ENCODE measurements at places on chromosomes 5 and 9.
A peak's percentile ranks its signal among the peaks of the same experiment; 100 is the strongest.

DNA sequence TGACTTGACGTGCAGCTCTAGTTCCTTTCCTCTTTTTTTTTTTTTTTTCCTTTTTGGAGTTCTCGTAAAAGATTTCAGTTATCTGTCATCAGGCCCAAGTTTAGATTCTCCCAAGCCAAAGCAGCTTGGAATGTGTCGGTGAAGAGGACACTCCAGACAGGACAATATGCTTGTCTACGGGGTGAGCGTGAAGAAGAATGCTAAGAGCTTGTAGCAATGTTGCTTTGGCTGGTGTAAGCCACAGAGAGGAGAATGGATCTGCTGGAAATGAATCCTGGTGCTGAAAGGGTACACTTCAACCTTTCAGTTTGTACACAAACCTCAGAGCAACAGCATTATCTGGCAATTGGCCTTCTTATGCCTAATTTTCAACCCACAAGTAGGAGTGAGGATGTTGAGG, 92.4 kb downstream of the ISL1 start:
- DNase-seq: no peak

- DNase-seq: no peak
Observed at GRCh38 chr5:110064603-110065268, 375.0 kb downstream of the MAN2A1 start.

GRCh38 chr5:40679913-40680681, at the start of gene PTGER4:
Gene PTGER4, plus strand, starts transcription at chr5:40679915. Its CDS starts 1,079 bp downstream, at chr5:40680994.
- peak; percentile 53 for DNase-seq

- peak; percentile 50 for DNase-seq
Observed at GRCh38 chr9:98255061-98255577, 330 bp downstream of the TBC1D2 start.

- DNase-seq: no peak
Observed at GRCh38 chr5:144798595-144798994, 627.9 kb downstream of the KCTD16 start.

DNA sequence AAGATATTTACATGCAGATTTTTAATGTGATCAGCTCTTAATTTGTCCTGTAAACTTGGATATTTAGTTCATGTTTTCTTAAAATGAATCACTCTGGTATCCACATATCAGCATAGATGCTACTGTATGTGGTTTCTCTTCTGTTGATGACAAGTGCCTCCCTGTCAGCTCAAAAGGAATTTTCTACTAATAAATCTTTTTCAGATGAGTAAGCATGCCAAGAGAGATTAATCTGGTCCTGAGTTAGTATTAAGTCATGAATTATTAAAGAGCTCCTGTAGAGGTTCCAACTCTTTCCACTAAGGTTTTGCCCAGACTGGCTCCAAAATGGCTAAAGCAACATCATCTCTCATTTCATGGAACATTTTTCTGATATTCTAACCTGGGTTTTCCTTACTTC, 129.2 kb downstream of the GOLPH3 start:
- no peak for DNase-seq

DNA sequence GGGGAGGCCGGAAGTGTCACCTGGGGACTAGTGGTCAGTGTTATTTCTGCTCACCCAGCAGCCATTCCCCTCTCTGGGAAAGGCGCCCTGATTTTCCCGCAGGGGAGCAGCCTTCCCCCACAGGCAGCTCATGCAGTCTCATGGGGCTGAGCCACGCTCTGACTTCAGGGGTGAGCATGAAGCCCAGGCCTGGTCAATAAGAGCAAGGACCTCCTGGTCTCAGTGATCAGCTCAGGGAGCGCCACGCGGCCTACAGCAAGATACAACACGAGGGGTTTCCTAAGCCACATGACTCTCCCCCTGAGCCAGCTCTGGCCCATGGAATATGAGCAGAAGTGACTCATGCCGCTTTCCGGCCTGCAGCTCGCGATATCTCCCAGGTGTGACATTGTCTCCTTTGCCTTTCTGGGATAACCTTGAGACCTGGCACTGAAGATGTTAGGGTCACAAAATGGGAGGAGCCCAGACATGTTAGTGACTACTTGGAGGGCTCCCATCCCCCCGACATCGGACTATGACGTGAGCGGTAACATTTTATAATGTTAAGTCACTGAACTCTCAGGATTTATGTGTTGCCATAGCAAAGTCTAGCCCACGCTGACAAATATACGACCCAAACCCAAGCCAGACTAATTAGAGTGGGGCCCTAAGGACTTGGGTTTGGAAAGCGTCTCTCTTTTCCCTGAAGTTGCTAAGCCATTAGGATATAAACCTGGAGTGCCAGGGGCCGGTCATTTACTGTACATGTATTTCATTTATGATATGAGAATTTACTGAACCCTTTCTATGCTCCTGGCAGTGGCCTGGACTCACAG, 46.5 kb upstream of the GFPT2 start:
- no peak for DNase-seq

- no peak for DNase-seq
Observed at GRCh38 chr9:128419061-128419925, 1.4 kb upstream of the CERCAM start.

- peak; percentile 67 for DNase-seq
Observed at GRCh38 chr9:92715488-92716231, 45.7 kb upstream of the IPPK start.

DNA sequence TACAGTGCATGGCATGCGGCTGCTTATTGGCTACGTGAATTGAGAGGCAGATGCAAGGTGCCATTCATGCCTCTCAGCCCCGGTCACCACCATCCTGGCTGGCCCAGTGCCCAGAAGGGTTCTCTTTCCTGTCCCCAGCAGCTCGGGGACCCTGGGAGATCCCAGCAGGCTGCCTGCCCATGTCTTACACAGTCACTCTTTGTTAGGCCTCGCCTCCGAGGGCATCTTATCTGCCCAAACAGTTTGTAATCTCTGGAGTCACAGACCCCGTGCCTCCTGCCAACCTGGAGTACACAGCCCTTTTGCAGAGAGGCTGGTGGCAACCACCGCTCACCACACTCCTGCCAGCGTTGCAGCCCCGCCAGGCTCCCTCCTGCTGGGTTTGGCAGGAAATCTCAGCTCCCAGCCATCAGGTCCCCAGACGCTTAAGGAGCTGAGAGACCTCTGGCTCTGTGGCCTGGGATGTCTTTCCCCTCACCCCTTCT, 7.0 kb upstream of the AK1 start:
- DNase-seq: no peak

DNA sequence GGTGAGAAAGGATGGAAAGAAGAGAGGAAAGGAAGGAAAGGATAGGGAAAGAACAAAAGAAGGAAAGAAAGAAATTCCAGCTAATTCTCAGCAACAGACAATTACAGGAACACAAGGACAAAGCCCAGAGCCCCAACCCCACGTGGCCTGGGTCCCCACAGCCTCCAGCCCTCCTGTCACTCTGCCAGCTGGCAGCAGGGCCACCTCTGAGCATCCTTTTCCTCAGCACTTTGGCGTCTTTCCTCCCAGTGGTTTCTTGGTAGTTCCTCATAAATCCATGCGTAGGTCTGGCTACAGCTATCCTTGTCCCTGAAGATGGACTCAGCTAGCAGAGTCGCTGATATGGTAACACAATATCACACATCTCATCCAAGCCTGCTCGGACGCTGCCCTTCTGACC, 28.3 kb downstream of the ADAMTS2 start:
- DNase-seq: no peak

DNA sequence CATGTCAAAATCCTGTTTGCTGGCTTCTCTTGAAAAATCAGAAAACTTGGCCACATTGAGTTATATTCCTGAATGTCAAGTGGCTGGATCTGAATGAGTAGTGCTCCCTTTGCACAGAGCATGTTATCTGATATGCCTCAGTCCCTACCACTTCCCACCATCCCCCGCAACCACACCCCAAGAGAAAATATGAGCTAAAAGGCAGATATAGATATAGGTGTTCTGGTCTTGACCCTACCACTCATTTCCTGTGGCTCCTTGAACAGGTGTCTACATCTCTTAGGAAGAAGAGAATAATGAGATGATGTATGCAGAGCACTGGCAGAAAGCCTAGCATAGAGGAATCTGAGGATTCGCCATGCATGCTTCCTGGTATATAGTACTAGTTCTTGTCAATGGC, 6.6 kb upstream of the CYSTM1 start:
- DNase-seq: no peak

- DNase-seq: no peak
Observed at GRCh38 chr5:43202380-43202779, 10.4 kb downstream of the NIM1K start.

GRCh38 chr5:139403418-139403786, 487 bp downstream of the SPATA24 start:
- no peak for DNase-seq

DNA sequence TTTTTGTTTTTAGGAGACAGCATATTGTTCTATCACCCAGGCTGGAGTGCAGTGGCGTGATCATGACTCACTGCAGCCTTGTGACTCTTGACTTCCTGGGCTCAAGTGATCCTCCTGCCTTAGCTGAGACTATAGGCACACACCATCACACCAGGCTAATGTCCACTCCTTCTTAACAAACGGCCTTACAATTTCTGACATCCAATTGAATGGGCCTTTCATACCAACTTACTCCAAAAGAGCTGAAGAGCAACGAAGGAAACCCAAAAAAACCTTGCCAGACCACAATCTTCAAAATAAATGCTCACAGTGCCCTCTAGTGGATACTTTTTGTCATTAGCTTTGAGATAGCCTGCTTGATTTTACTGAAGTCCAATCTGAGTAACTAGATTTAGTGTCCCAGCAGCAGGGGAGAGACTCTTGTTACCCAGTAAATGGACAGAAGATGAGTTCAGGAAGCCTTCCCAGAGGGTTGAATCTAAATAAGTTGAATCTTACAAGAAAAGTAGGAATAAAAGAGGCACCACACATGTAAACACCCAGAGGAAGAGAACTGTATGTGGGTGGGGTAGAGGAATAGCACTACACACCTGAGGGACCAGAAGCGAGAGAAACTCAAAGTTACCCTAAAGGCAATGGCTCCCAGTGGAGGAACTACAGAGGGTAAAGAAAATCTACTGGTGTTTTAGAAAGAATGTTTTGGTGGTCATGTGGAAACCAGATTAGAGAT, 9.3 kb downstream of the ZNF622 start:
- no peak for DNase-seq

GRCh38 chr9:113556877-113557593, 93.5 kb downstream of the RGS3 start:
- no peak for DNase-seq

DNA sequence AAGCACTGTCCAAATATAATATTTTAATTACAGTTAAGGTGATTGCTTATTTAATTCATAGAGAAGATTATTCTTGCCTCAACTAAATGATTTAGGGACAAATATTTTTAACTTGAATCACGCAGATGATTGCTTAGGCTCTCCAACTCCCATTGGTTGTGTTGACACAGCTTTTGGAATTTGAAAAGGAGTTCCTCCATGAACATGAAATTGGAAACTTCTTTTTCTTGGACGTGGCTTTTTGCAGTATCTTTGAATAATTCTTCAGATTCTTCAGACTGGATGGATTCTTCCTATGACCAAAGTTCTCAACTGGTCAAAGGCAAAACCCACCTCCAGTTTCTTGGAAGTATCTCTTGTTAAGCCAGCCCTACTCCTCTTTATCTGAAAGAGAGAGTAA, 456.4 kb upstream of the KLF4 start:
- no peak for DNase-seq

DNA sequence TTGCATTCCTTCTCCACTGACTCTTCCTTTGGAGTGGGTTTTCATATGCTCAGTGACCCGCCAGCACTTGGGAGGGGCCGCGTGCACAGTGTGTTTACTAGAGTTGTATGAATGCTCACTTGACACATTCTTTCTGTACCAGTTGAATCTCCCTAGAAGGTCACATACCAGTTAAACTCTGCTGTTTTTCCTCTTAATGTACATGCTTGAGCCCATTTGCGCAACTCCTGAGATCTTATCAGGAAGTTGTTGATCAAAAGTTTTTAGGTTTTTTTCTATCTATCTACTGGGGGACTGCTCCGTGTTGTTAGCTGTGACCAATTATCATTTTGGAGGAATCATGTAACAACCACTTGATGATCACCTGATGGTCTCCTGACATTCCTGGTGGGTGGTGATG, 392.7 kb downstream of the CDH9 start:
- DNase-seq: no peak

DNA sequence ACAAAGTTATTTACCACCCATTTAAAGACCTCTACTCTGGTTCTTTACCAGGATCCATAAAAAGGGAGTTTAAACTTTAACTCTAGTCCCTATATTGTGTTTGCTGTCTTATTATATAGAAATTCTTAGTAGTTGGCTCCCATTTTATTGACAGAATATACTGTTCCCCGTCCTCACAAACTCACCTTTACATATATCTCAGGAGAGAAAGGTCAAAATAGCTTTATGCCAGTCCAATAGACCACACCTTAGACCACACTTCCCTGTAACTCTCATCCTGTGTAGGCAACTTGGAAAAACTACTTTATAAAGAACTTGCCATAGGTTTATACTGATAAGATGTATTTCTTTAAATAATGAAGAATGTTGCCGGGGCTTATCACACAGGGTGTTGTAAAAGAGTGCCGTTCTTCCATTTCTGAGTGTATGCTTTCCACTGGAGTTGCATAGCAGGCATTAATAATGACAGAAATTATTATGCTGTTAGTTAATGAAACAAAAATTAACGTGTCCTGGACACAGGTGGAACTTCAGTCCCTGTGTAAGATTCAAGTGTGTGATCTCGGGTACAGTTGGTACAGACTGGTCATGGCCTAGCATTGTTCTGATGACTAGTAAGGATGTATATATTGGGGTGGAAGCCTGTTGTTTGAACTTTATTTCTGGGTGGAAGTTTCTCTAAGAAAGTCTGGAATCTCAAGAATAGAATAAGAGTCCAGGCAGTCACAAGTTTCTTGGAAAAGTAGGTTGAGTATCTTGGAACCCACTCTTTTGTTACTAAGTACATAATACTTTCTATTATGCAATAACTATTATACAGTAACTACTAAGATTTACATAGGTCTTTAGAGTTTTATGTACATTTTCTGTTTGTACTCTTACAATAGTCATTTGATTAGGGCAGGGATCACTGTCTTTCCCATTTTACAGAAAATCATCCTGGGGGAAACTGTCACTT, 33.0 kb upstream of the SPINK14 start:
- no peak for DNase-seq

DNA sequence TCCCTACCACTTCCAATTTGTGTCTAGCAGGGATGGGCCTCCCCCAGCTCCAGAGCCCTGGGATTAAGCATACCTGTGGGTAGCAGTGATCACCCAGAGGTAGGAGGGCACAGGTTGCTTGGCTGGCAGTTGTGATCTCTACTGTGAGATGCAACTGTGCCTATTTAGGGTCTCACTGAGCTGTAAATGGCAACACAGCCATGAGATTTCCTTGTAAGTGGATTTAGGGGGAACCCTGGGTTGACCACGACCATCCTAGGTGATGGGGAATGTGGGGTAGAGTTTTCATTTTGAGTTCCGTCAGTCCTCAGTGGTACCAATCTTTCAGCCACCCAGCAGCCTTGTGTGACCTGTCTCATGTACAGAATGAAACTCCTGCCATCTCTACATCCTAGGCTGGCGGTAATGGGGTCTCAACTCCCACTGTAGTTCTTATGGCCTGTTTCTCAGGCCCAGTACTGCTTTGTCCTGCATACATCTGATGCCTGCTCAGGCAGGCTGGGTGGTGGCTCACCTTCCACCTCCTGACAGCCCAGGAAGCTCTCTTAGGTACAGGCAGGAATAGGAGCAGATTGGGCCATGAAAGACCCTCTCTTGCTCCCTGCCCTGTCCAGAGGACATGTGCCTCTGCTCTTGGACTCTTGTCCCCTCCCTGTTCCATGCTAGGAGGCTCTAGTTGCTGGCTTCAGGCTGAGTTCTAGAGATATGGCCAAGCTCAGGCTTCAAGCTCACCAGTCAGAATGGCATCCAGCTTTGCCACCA, 8.1 kb downstream of the HNRNPAB start:
- DNase-seq: no peak
